NCI-H1694 (cell line): ENCODE measurements at places on chromosomes 5 and 9.

DNA sequence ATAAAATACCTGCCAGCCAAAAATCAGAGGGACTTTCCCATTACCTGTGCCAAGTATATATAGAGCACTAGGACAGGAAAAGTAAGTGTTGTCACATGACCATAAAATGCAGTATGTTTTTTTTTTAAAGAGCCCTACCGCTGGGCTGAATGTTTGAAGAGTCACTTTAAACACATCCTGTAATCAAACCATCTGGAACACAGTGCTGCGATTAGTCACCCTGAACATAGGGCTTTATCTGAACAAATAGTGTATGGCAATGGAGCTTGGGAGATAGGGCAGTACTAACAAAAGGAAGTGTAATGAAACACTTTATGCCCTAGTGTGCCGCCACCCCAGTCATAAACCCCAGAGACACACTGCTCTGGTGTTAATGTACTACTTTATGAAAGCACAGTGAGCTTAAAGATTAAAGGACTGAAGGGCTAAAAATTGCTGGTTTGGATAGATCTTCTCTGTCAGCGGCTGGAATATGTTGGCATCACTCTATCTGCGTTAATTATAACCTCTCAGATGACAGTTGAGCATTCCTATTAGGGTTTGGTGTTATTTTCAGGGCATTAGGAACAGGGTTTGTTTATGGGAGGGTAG, 90.4 kb downstream of the ZNF608 start:
- DNase-seq = peak; percentile 90

DNA sequence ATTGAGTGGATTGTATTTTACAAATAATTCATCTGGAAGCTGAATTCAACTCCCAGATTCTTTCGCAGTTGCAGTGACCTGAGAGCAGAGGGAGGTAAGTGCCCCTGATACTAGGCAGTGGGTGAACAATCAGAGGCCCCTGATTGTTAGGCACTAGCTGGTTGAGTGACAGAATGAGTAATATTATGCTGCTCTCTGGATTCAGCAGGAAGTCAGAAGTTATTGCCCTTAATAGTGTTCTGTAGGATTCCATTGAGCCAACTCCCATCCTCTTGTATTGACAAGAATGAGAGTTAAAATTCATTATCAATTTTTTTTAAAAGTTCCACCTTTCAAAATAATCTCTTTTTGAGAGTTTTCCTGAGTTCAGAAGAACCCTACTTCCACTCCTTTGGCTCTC, 301.2 kb downstream of the DTWD2 start:
- no peak for DNase-seq

DNA sequence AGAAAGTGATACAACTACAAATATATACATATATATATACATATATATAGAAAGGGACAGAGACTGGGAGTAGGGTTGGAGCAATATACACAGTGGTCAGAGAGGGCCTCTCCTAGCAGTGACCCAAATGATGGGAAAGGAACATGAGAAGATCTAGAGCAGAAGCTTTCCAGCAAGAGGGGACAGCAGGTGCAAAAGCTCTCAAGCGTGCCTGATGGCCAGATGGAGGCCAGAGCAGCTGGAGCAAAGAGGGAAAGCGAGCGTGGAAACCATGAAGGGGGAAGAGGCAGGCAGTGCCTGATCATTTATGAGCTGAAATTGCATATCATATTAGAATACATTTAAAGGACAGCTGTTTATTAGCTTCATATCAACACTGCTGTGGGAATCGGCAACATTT, 7.6 kb upstream of the GRPEL2 start:
- DNase-seq = peak; percentile 56

GRCh38 chr5:131393498-131393968, 129.7 kb downstream of the CDC42SE2 start:
- DNase-seq = no peak

DNA sequence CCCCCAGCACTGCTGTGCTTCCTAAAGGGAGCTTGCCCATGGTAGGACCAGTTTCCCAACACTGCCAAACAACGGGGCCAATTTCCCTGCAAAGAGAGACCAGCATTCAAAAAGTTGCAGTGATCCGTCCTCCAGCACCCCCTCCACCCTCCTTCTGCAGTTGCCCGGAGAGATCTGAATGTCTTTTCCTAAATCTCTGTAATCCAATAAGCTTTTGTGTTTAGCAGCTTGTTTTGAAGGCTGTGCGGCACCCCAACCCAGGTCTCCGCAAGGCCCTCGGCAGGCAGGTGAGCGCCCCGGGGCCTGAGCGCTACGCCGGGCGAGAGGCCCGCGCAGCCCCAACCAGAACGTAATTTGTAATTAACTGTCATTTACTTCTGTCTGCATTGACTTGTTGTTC, 366.9 kb upstream of the IRX2 start:
- no peak for DNase-seq

- no peak for DNase-seq
These were observed 75.1 kb upstream of the RUFY1 start for GRCh38 chr5:179475208-179475751.

DNA sequence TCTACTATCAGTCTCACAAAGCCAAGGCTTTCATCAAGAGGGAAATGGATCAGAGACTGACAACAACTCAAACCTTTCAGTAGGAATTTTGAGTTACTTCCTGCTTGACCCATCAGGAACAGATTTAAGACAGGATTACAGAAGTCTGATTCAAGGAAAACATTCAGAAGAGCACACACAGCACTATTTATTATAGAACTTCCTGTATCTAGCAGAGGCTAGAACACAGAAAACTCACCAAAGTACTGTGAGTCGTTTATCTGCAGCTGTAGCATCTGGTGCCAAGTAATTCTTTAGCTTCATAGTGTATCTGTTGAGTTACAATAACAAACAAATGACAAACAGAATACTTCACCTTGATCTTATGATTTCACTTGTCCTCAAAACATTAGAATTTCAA, 13.8 kb downstream of the LEAP2 start:
- no peak for DNase-seq

DNA sequence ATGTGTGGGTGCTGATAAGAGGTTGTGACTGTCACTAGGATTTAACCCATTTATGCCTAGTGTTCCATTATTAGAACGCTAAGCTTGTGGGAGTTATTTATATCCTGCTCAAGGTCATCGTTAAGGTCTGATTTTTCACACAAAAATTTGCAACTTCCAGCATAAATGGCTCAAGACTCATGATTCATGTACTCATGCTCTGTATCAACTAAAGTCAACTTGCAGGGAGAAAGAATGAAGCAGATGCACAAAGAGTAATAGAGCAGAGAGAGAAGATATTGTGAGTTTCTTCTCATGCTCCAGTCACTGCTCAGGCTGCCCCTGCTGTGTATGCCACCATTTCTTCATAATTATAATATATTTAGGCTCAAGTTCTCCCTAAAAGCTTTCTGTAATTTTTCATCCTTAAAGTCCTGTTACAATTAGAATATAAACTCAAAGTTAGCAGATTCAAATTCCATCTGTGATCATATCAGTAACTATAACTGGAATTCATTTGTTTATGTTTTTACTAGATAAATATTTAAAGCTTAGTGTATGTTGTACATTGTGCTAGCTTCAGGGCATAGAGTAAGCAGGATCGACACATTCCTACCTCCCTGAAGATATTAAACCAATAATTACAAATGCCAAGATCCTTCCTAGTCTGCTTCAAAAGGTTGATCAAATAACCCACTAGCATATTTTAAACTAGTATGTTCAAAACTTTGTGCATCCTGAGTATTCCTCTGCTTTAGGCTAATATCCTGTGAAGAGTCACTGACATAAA, 136.7 kb downstream of the NUDT12 start:
- no peak for DNase-seq

DNA sequence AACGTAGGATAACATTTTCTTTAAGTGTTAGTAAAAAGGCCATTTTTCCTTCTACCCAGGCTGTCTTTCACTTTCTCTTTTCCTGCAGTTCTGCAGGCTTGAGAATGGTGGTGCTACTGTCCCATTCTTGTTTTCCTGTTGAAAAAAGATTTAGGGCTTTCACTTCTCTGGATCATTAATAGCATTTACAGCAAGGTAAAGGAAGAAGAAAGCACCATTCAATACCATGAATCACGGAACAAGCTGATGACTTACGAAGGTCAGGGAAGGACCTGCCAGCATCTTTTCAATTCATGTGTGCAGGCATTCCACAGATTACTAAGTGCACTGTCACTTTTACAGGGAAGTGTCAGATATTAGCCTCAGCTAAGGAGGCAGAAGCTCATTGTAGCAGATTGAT, 292.8 kb downstream of the YTHDC2 start:
- no peak for DNase-seq

DNA sequence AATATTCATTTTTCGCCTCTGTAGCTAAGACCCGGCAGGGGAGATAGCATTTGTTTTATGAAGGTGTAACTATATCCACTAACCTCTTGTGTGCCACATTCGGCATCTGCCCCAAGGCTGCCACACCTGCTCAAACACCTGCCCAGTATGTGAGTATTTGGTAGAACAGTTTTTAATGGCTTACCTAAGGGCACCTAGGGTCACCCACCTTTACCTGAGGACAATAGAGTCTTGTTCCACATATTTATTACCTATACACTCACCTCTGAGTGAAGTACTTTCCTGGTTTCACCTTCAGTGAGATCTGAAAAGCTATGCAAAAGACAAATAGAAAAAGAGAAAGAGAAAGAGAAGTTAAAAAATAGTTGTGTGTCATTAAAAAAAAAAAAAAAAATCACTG, 68.0 kb upstream of the PIP5K1B start:
- no peak for DNase-seq

DNA sequence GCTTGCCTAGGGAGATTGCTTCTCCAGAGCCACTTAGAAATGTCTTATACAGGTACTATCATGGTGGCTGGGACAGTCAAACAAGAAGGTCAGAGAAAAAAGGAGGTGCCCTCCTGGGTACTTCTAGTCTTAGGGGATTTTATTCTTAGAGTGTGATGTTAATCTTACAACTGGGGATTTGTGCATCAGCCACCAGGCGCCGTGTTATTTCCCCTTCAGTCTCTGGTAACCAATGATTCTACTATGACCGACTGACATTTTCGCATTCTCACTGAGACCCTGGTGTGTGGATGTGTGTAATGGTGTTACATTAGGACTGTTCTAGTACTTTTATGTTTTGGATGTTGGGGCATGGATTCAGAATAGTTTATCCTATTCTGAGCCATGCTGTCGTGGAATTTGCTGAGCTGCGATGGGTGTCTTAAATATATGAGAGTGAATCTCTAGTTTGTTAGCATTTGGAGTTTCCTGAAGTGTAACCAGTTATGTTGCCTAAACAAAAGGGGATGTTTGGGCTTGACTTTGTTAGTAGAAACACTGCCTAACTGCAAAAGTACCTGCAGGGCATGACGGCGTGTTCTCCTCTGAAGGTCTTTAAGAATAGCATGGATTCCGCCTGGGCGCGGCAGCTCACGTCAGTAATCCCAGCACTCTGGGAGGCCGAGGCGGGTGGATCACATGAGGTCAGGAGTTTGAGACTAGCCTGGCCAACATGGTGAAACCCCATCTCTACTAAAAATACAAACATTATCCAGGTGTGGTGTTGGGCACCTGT, 175.2 kb upstream of the DAP start:
- DNase-seq = no peak

- DNase-seq = no peak
These were observed 153.0 kb downstream of the FER start for GRCh38 chr5:108900668-108901067.

DNA sequence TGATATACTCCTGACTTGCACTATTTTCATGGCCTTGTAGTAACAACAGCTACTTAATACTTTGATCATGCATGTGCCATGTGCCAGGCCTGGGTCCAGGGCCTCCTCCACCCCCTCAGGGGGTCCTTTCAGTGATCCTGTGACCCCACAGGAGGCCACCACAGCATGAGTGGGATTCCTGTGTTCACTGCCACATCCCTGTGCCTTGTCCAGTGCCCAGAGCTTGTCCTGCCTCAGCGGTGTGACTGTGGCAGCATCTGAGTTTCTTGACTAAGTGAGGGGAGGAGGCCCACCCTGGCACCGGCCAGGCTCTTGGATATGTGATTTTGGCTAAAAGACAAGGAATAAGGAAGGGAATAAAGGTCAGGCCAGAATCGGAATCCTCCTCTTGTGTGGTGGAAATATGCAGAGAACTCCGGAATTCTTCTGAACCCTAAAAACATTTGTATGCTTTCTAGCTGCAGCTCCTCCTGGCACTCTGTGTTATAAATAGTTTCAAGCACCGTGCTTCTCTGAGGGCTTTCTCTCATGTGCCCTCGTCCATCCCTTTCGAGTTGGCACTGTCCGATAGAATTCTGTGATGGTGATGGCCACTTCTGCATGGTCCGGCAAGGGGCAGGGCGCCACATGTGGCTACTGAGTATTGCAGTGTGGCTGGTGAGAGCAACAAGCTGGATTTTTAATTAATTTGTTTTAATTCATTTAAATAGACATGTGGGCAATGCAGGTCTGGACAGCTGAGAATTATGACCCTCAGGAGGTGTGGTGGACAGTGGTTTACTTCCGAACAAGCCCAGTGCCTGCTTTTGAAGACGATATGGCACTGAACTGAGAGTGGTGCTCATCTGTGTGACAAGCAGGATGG, 31.8 kb downstream of the TENT4A start:
- no peak for DNase-seq

DNA sequence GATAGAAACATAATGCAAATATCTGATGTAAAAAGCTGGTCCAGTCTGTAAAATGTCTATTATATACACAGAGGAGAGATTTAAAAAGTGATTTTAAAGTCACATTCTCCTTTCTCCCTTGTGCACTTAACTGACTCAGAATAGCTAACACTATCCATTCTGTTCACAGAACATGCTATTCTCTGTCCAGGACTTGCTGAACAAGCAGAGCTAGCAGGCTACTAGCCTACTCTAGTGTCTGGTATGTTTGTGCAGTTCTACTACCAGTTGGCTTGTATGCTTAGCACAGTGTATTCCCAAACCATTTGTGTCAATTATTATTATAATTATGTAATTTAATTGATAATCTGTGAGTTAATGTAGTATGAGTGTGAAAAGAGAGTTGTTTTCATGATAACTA, 161.7 kb upstream of the NUDT12 start:
- DNase-seq = no peak

DNA sequence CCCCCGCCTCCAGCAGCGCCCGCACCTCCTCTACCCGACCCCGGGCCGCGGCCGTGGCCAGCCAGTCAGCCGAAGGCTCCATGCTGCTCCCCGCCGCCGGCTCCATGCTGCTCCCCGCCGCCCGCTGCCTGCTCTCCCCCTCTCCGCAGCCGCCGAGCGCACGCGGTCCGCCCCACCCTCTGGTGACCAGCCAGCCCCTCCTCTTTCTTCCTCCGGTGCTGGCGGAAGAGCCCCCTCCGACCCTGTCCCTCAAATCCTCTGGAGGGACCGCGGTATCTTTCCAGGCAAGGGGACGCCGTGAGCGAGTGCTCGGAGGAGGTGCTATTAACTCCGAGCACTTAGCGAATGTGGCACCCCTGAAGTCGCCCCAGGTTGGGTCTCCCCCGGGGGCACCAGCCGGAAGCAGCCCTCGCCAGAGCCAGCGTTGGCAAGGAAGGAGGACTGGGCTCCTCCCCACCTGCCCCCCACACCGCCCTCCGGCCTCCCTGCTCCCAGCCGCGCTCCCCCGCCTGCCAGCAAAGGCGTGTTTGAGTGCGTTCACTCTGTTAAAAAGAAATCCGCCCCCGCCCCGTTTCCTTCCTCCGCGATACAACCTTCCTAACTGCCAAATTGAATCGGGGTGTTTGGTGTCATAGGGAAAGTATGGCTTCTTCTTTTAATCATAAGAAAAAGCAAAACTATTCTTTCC, 19.3 kb downstream of the CDKN2A start:
- peak; percentile 71 for DNase-seq
